Gastroesophageal sphincter (tissue), 4 donors: ENCODE measurements at places on chromosomes 3 and 15.

GRCh38 chr3:21326704-21327475, 424.1 kb downstream of the ZNF385D start:
- no peak for ATAC-seq

DNA sequence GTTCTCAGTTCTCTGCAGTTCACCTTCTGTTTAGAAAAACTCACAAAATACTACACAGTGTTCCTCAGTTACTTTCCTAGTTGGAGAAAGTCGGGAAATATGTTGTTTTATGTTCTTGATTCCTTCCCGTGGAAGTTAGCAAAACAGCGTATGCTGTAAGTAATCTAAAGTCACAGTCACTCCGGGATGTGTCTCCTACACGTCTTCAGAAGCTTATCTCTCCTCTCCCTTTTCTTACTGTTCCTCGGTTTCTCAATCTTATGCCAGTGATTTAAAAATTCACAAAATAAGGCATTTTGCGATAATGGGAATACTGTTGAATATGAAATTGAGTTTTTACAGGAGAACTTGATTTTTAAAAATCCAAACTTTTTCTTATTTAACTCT, 1.7 kb downstream of the HEG1 start:
- no peak for ATAC-seq

- ATAC-seq: no peak
Observed at GRCh38 chr3:20798666-20799065, 612.7 kb upstream of the SGO1 start.

GRCh38 chr3:13168391-13168790, 95.2 kb upstream of the IQSEC1 start:
- no peak for ATAC-seq

GRCh38 chr15:91694131-91694830, 159.2 kb upstream of the SLCO3A1 start:
- peak; percentile 88 for ATAC-seq

GRCh38 chr3:114644367-114644766, 350.5 kb downstream of the TIGIT start:
- no peak for ATAC-seq
